ENCODE measurements at places on chromosomes 7 and 10. TPM values are rescaled to one million over a fixed set of nuclear protein-coding genes. Genes with fewer than 3 reads are reported as not detected.

Gene TCAF2
- total RNA-seq: 8.2 TPM

Gene AGAP3
- total RNA-seq: 44.4 TPM

Gene ELAPOR2
- 19.0 TPM for total RNA-seq

Gene IQUB
- total RNA-seq: 1.4 TPM
